ENCODE measurements at places on chromosomes 1 and 21.

DNA sequence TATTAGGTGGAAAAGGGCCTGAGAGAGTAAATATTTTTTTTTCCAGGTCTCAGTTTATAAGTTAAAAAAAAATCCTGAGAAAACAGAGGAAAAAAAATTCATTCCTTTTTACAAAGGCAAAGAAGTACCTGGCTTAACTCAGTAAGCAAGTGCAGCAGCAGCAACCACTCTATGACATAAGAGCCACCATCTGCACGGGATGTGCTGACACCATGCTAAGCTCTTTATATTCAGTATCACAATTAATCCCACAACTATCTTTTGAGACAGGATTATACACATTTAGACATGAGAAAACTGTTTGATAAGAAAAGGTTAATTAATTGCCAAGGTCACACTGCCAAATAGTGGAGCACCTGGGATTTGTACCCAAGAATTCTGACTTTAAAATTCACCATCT lies 13.4 kb upstream of the DPT start:
- no peak for DNase-seq

- DNase-seq: no peak
These were observed 37.0 kb upstream of the PUM1 start for GRCh38 chr1:31102501-31102950.

GRCh38 chr1:234861761-234862160 lies 251.8 kb upstream of the IRF2BP2 start:
- no peak for DNase-seq

- DNase-seq: no peak
These were observed 124.2 kb upstream of the OLFM3 start for GRCh38 chr1:102120910-102121309.

- DNase-seq: no peak
These were observed 3.4 kb upstream of the NVL start for GRCh38 chr1:224333309-224333926.

GRCh38 chr1:195576641-195577040 lies 1031.6 kb downstream of the KCNT2 start:
- no peak for DNase-seq

- no peak for DNase-seq
These were observed 24.2 kb downstream of the POFUT2 start for GRCh38 chr21:45263534-45263933.

DNA sequence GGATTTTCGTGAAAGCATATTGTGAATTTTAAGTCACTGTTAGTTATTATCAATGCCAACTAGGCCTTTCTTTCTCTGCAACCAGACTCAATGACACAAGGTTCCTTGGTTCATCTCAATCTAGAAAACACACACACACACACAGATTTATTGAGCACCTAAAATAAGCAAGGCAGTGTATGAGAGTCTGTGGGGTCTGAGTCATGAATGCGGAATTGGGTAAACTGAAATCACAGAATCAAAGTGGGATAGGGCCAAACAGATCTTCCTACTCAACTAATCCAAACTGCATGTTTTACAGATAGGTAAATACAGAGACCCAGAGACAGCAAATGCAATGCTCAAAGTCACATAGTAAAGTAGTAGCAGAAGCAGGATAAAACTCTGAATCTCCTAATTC lies 48.5 kb upstream of the NRDC start:
- DNase-seq: no peak

- DNase-seq: no peak
These were observed 159.0 kb downstream of the ACTL8 start for GRCh38 chr1:17914131-17914530.

GRCh38 chr1:21269461-21270085 lies 20.7 kb downstream of the ECE1 start:
- DNase-seq: no peak

GRCh38 chr1:29903548-29904166 lies 667.3 kb downstream of the PTPRU start:
- no peak for DNase-seq

DNA sequence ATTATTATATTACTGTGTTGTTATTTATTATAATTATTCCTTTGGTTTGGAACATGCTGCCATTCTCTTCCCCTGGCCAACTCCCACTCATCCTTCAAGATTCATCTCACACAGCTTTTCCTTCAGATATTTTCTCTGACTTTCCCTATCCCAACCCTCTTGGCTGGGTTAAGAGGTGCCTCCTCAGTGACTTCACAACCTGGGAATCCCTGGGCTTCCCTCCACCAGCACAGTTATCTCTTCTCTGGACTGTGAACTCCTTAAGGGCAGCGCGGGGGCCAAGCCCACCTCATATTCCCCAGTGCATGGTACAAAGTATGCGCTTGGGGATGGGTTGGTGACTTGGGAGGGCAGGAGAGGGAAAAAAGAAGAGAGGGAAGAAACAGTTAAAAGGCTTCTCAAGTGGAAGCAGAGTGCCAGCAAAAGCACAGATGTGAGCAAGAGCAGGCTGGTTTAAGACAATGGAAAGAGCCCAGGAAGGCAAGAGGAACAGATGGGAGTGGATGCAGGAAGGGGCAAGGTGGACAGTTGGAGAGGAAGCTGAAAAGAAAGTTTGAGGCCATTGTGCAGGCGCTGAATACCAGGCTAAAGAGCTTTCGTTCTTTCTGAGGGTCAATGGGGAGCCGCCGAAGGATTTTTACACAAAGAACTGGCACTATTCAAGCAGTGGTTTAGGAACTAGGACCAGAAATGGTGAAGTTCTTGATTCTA lies 132.3 kb downstream of the BEND5 start:
- DNase-seq: no peak
